ENCODE measurements at places on chromosomes 16 and 17.

GRCh38 chr17:82216301-82217119, 3.9 kb upstream of the CCDC57 start:
- peak; percentile 84 for DNase-seq

DNA sequence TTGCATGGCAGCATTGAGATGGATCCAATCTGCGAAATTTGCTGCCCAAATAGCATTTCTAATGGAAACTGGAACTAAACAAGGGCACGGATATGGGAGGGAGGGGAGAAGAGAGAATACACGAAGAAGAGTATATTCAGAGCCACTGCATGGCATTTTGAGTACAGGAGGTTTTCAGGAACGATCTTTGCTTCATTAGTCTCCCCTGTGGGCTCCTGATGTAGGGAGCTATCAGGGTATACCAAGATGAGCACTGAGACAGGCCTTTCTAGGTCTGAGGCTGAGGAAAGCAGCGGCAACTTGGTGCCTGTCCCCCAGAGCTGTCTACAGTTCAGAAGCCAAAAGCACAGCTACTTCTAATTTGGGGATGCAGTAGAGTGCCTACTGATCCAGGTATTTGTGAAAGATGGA, 257.7 kb upstream of the PMFBP1 start:
- DNase-seq = no peak

GRCh38 chr17:5164436-5164835, 27.2 kb downstream of the ZNF594 start:
- DNase-seq = peak; percentile 3

GRCh38 chr17:57622683-57623433, 122.2 kb downstream of the CCDC182 start:
- DNase-seq = no peak

DNA sequence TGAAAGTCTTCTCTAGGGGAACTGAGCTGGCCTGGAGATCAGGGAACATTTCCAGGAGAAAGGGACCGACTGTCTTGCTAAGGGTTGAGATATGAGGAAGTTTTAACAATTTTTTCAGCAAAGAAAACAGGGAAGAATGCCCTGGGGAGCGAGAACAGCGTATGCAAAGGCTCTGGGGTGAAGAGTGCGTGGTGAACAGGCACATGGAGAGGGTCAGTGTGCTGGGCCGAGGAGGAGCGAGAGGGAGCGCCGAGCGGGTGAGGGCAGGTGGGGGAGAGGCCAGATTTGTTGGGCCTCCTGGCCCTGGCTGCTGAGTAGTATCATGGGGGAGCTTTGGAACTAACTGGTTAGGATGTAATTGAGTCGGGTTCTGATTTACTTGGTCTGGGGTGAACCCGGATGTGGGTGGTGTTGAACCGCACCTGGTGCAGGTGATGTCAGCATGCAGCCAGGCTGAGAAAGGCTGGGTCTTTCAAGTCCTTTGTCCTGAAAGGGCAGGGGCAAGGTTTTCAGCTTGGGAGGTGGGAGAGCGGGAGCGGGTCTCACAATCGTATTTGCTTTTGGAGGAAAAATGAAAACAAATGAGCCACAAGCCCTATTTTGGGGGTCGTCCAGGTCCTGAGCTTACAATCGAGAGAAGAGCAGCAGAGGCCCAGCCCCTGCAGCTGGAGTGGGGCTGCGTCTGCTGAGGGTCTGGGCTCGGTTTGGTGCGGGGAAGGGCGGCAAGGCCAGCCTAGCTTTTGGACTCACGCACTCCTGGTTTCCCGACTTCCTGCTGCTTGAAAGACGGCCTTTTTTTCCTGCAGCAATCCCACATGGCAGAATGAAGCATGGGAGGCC, 11.1 kb upstream of the WFDC1 start:
- DNase-seq = no peak

DNA sequence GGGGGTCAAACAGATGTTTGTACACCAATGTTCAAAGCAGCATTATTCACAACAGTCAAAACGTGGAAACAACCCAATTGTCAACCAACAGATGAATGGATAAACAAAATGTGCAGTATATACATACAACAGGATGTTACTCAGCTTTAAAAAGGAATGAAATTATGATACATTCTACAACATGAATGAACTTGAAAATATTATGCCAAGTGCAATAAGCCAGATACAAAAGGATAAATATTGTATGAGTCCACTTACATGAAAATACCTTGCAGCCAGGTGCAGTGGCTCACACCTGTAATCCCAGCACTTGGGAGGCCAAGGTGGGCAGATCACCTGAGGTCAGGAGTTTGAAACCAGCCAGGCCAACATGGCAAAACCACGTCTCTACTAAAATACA, 39.9 kb downstream of the UBE2G1 start:
- DNase-seq = no peak

DNA sequence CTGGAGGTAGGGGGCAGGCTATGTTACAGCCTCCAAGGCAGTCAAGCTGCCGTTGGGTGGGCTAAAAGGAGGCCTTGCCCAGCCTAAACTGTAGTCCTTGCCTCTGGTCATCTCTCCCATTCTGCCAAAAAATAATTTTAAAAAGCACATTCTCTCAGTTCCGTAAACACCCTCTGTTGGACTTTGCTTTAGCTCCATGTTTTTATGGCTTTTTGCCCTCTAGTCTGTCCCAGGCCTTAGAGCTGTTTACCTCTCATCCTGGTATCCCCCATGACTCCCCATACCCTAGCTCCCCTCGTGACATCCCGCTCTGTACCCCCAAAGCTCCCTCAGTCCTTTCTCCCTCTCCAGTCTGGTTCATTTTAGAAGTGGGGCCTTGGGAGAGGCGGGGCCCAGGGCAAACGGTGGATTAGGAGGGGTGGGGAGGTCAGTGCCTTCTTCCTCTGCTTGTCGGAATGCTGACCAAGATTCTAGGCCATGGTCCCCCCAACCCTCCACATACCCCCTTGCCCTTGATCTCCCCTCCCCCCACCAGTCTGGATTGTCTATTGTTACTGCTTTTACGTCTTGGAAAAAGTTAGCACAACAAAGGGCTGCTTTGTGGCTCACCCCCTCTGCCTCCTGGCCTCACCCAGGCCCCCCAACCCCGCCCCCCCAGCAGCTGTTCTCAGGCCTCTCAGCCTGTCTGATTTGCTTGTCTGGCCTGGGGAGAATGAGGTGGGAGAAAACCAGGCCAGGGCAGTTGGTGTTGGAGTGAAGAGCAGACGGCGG, 18.4 kb downstream of the GJD3 start:
- no peak for DNase-seq

DNA sequence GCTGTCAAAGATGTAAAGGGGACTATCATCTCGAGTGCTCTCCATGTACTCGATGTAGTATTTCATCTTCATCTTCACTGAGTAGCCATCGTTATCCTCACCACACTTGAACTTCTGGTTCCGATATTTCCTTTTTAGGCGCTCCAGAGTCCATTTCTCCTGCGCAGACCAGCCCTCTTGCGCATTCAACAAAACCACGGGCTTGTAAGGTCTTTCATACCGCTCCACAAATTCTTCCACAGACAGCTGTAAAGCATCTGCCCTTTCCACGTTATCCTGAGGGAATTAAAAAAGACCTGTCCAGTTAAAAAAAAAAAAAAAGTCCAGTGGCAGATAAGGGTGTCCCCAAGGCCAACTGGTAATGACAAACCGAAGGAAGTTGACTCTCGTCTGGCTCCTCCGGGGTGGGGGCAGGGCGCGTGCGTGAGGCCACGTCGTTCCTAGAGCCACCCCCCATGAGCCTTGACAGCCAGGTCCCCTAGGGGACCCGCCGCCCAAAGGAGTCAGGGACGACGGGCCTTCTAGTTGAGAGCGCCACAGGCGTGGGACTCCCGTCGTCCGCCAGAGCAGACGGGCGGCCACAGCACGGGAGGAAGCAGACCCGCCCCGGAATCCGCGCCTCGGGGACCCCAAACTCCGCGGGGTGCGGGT, 701 bp downstream of the JMJD6 start:
- DNase-seq = peak; percentile 72

DNA sequence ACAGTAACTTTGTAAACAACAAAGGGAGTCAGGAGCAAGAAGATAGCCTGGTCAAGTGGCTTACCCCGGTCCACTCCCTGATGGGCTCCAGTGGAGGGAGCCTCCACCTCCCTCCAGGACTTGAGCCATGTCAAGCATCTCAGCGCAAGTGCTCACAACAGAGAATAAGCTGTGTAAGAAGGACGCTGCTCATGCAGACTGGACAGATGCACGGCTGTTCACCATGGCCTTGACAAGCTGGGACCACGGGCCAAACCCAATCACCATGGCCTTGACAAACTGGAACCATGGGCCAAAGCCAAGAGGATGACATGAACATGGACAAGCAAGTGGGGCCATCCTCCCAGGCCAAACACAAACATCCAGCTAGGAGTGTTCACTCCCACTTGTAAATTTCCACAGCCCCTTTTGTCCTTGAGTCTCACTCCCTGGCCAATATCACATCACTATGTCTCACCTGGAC, 3.4 kb upstream of the PITPNM3 start:
- no peak for DNase-seq

DNA sequence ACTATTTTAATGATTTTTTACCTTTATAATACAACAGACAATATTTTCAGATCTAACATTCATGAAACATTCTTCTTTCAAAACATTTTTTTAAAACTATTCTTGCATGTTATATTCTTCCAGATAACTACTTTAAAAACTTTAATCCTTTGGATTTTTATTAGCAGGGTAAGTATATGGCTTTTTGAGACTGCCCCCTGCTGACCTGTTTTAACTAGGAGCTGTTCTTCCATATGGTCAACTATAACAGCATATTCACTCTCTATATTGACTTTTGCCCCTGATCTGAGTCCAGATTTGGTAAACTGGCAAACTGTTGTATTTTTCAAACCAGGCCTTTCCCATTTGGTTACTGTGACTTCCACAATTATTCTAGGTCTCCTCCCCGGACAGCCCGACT, 16.5 kb downstream of the ZNF18 start:
- no peak for DNase-seq

GRCh38 chr17:17467720-17468119, 9.1 kb upstream of the MED9 start:
- no peak for DNase-seq

GRCh38 chr17:48561884-48562810, 16.0 kb downstream of the HOXB4 start:
- no peak for DNase-seq

DNA sequence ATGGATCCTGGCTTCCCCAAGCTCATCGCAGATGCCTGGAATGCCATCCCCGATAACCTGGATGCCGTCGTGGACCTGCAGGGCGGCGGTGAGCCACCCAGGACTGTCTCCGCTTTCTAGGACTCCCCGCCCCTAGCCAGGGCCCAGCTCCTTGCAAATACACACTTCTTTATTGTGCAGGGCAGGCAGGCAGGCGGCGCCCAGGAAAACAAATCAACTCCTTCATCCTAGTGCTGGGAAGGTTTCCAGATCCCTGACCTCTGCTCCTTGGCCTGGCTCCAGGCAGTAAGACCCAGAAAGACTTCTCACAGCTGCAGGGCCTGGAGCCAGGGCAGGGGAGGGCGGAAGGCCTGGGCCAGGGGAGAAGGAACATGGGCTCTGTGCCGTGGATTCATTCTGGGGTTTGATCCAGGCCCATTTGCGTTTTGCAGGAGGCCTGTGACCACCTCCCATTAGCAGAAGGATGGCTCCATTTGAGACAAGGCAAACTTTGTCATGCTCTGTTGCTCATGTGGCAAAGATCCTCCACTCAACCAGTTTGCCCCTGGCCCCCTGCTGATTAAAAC, 6.0 kb upstream of the LPCAT2 start:
- no peak for DNase-seq

- no peak for DNase-seq
These were observed 759 bp downstream of the ELAC2 start for GRCh38 chr17:13016881-13017654.

- DNase-seq = peak; percentile 48
These were observed 78.0 kb downstream of the KNOP1 start for GRCh38 chr16:19639986-19640421.

DNA sequence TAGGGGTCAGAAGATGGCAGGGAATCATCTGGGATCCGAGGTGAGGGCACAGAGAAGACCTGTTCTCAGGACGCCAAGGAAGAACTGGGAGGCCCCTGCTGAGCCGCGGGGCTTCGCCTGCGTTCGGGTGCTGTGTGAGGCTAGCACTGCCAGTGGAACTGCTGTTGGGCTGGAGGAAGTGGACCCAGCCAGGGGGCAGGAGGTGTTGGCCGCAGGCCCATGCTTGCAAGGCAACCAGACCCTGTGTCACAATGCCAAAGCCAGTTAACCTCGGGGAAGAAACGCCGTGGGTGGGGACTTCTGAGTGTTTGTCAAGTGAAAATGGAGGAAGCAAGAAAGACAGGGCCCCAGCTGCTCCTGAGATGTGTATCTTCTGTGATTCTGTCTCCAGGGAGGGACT, 185.5 kb downstream of the LGALS9B start:
- peak; percentile 54 for DNase-seq

- DNase-seq = no peak
These were observed 26.3 kb downstream of the SMTNL2 start for GRCh38 chr17:4610656-4611055.

GRCh38 chr17:63190821-63191370, 224.9 kb downstream of the TANC2 start:
- DNase-seq = no peak

GRCh38 chr17:50354776-50355175, 8.8 kb downstream of the XYLT2 start:
- DNase-seq = no peak

GRCh38 chr17:5097101-5097834, 14.4 kb downstream of the ZNF232 start:
- peak; percentile 44 for DNase-seq

GRCh38 chr17:36702636-36703035, 101.3 kb downstream of the MRM1 start:
- DNase-seq = no peak

DNA sequence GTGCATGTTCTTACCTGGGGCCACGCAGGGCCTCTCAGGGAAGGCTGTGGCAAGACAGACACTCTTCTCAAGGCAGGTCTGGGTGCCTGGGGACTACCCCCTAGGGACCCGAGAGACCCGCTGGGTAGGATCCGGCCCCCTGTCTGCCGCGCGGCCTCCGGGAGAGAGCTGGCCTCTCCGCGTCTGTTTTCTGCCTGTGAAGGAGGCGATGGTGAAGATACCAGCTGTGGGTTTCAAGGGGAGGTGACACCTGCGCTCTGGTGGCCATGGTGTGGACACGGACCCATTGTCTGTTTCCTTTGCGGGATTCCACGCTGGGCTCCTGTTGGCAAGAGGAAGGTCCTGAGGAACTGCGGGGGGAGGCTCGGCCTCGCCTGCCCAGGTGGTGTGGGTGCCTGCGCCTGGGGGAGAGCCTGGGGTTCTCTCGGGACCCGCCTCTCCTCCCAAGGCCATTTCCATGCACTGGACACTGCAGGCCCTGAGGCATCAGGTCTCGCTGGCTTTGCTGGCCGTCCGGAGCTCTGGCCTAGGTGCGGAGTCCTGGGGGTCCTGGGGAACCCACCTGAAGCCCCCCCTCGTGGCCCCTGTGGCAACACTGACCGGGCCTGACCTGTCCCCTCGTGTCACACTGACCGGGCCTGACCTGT, 12.2 kb upstream of the METRNL start:
- DNase-seq = no peak
